Central memory CD4-positive, alpha-beta T cell (primary cell): ENCODE measurements at places on chromosomes 11 and 22.

DNA sequence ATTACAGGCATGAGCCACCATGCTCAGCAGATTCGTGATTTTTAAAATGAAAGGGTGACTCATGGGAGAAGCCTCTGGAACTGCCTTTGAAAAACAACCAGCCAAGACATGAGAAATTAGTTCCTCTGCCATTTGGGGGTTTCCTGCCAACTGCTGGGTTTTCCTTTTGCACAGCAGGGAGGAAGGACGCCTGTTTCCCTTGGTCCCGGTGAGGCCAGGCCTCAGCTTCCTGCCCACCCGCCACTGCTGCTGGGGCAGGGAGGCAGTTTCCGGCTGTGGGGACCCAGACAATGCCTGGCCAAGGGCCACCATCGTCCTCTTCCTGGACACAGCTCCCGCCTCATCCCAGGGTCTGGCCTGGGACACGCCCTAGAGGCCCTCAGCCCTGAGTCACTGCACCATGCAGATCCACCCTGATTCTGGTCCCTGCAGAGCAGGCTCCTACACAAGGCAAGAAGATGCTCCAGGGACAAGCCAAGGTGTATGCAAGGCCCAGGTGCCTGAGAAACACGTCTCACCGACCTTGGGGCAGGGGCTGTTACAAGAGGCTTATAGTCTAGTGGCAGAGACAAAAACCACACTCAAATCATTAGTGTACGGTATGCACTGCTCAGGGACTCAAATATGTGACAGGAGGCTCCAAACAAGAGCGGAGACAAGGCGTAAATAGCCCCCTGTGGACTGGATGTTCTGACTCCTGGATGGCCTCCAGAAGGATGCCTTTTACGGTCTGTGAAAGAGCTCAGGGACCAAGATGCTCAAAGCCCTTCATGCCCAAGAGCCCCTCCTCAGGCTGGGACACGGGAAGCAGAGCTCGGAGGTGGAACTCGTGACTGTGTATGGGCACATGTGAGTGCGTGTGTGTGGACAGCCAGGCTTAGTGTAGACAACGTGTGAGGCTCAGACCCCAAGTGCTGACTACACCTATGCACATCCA is 10.0 kb downstream of the PPM1F start:
- DNase-seq, result no peak

- DNase-seq, result no peak
Measured at GRCh38 chr11:114243461-114244372, 52.5 kb upstream of the NNMT start.

GRCh38 chr22:36253523-36254490 is 874 bp downstream of the APOL1 start:
- DNase-seq, result no peak

- no peak for DNase-seq
Measured at GRCh38 chr11:44224867-44225501, 85.0 kb downstream of the ALX4 start.

GRCh38 chr11:61080526-61080925 is 21.8 kb upstream of the CD5 start:
- peak; percentile 51 for DNase-seq

GRCh38 chr11:15493921-15494620 is 379.3 kb downstream of the INSC start:
- no peak for DNase-seq

DNA sequence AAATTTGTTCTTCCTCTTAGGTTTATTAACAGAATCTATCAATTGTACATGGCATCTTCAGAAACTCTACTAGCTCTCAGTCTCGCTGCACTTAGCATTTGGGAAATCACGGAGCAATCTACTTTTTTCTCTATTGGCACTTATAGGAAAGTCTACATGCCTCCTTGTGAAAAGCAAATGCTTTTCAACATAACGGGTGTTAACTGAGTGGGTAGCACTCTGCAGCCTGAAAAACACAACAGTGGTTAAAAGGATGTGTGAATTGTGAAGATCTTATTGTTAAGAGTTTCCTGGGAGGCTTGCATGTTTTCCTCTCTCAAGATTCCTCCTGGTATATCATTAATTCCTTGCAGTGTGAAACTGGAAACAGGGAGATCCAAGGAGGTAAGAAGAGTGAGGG is 204.2 kb upstream of the SESN3 start:
- no peak for DNase-seq

DNA sequence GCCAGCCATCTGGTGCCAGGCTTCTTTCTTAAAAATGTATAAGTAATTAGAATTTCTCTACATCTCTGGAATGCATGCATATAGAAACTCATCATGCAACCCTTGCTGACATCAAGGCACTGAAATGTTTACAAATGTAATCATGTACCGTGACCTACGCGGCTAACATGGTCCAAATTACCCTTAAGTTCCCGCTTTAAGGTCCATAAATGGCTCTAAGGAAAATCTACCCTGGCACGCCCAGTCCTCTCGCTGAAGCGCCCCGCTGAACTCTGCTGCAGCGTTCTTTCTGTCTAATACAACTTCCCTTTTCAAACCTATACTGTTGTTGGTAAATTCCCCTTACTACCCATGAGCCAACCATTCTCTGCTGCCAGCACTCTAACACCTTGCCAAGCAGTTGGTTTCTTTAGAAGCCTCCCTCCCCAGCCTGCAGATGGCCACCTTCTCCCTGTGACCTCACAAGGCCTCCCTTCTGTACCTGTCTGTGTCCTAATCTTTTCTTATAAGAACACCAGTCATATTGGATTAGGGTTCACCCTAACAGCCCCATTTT is 13.5 kb upstream of the HMOX1 start:
- no peak for DNase-seq

GRCh38 chr22:50047346-50047745 is 10.8 kb downstream of the TTLL8 start:
- no peak for DNase-seq

GRCh38 chr11:116840224-116840745 is 2.9 kb upstream of the APOA1 start:
- no peak for DNase-seq

- no peak for DNase-seq
Measured at GRCh38 chr11:67436459-67437081, 912 bp downstream of the PTPRCAP start.

GRCh38 chr11:396511-396947 is 2.5 kb downstream of the PKP3 start:
- no peak for DNase-seq

- DNase-seq, result no peak
Measured at GRCh38 chr22:18130018-18130417, 19.4 kb downstream of the TUBA8 start.

GRCh38 chr11:62081378-62082291 is 42.2 kb upstream of the INCENP start:
- DNase-seq, result peak; percentile 75

DNA sequence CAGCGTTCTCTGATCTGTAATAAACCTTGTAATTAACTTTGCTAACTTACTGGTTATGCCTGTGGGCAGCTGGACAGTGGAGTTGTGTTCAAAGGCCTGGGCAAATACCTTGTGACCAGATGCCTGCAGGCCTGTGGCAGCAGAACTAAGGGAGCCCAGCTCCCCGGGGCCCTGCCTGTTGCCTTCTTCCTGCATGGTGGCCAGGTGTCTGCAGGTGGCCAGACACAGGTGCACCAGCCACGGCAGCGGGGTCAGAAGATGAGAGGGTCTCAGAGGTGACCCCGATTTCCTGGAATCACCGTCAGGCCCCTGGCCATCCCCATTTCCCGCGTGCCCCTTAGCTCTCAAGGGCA is 127.2 kb downstream of the OSBP2 start:
- DNase-seq, result no peak

DNA sequence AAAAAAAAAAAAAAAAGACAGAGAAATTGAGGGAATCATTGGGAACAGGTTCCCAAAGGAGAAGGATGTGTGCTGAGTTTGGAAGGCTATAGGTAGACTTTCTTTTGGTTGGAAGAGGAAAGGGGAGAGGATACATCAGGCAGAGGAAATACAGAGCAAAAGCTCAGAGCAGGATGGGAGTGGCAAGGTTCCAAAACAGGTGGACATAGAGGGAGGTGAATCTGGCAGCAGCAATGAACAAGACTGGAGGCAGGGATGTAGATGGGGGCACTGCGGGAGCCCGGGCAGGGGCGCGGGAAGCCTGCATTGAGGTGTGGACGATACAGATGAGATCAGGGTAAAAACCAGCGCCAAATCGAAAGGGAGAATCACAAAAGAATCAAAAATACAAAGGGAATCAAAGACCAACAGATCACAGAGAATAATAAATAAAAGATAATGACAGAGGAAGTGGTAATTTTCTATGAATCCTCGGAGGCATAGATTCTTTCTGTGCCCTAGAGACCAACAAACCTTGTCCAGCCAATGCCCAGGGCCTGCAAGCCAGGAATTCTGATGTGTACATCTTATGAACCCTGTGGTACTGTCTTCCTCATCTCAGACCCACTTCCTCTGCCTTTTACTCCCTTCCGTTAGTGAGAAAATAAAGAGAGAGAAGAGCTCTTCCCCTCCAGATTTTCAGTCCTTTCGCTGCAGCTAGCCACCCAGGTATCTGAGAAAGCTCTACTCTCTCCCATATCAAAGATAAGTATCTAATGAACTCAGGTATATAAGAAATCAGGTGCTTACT is 70.3 kb downstream of the SLC1A2 start:
- no peak for DNase-seq
